ENCODE measurements at places on chromosomes 4 and X. TPM values are rescaled to one million over a fixed set of nuclear protein-coding genes. Genes with fewer than 3 reads are reported as not detected.
A peak's percentile ranks its signal among the peaks of the same experiment; 100 is the strongest.

- H3K4me3 ChIP-seq: no peak overlapping the region
- no peaks in the 10 kb centered on the region for H3K4me1 ChIP-seq
- H3K36me3 ChIP-seq: no peaks in the 10 kb centered on the region
- no peak for ATAC-seq
Measured at GRCh38 chr4:149891426-149891825, 75.8 kb upstream of the IQCM start.

Gene ARR3
- not detected for total RNA-seq

- no peaks in the 10 kb centered on the region for H3K27me3 ChIP-seq
- peak overlapping the region; percentile 28 for H3K27ac ChIP-seq
- H3K4me3 ChIP-seq: no peak overlapping the region
- no peaks in the 10 kb centered on the region for H3K4me1 ChIP-seq
- ATAC-seq: peak; percentile 57
- H3K36me3 ChIP-seq: peaks cover 17% of the 10 kb centered on the region
Measured at GRCh38 chr4:8228319-8229250, 29.5 kb downstream of the SH3TC1 start.

GRCh38 chr4:71229477-71230270, 109.1 kb upstream of the SLC4A4 start:
- H3K27ac ChIP-seq: peak overlapping the region; percentile 44
- no peaks in the 10 kb centered on the region for H3K36me3 ChIP-seq
- H3K27me3 ChIP-seq: no peaks in the 10 kb centered on the region
- no peak for ATAC-seq
- no peak overlapping the region for H3K4me3 ChIP-seq

Gene SLC6A8
- total RNA-seq: 86.6 TPM

DNA sequence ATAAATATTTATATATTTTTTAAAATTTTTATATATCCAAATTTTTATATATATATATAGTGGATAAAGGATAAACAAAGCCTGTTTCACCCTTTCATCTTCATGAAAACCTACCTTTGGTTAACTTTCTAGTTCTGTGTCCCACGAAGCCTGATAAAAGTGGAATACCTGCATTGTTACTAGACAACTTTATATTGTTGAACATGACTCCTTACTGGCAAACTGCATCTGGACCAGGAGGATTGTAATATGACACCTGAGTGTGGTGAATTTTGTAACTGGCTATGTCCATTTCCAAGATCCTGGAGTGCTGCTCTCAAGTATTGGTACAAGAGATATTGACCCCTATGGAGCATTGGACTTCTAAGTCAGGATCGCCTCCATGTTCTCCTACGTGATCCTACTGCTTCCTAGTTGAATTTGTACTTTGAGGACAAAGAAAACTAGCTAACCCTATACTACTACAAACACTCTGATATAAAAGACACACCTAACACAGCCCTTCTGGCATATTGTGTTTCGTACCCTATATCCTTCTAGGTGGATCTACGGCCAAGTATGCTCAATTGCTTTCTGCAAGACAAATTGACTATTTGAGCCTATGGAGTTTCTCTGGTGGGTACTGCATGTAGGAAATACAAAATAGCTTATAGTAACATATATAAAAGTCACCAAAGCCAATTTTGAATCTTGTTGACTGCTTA, 61.3 kb upstream of the PRRG1 start:
- no peak overlapping the region for H3K27ac ChIP-seq
- H3K4me1 ChIP-seq: no peaks in the 10 kb centered on the region
- no peak overlapping the region for H3K4me3 ChIP-seq
- no peaks in the 10 kb centered on the region for H3K27me3 ChIP-seq

- H3K4me1 ChIP-seq: no peaks in the 10 kb centered on the region
- H3K36me3 ChIP-seq: peaks cover 63% of the 10 kb centered on the region
- H3K27ac ChIP-seq: no peak overlapping the region
- no peak overlapping the region for H3K4me3 ChIP-seq
Measured at GRCh38 chr4:48589098-48589445, 99.0 kb downstream of the ZAR1 start.

- no peaks in the 10 kb centered on the region for H3K4me1 ChIP-seq
- no peaks in the 10 kb centered on the region for H3K27me3 ChIP-seq
- no peaks in the 10 kb centered on the region for H3K36me3 ChIP-seq
- ATAC-seq: no peak
- no peak overlapping the region for H3K27ac ChIP-seq
Measured at GRCh38 chr4:116101321-116101720, 984.1 kb downstream of the TRAM1L1 start.

DNA sequence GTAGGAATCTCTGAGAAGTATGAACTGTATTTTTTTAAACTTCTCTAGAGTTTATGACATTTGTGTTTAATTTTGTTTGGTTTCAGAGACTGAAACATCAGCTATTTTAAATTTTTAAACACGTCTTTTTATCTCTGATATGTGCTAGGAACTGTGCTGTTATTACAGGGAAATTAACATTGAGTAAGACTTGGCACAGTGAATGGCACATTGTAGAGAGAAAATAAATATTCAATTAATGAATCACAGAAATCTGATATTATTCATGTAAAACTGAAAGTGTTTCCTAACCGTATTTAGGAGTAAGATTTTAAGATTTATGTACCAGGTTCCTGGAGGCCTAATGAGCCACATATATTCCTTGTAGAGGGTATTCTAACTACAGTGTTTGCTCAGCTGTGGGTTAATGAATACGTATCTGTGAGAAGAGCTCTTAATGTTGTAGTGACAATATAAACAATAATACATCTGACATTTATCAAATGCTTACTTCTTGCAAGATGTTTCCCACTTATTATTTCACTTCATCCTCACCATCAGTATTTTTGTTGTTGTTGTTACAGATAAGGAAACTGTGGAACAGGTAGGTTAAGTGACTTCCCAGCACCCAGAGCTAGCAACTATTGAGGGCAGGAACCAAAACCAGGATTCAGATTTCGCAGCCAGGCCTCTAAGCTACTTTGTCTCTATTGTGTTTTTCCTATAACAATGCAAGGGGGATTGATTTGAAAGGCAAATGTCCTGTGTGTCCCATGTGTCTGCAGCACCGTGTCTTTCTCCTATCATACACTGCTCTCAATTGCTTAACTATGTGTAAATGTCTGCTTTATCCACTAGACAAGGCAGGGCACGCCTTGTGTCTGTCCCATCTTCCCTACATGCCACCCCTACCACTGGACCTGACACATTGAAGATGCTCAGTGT, 121.1 kb upstream of the FAM9C start:
- H3K4me1 ChIP-seq: peaks cover 30% of the 10 kb centered on the region
- no peak overlapping the region for H3K4me3 ChIP-seq
- H3K27ac ChIP-seq: peak overlapping the region; percentile 43
- H3K27me3 ChIP-seq: no peaks in the 10 kb centered on the region
- ATAC-seq: peak; percentile 32

- no peaks in the 10 kb centered on the region for H3K36me3 ChIP-seq
- H3K27me3 ChIP-seq: no peaks in the 10 kb centered on the region
- peak; percentile 62 for ATAC-seq
Measured at GRCh38 chrX:107676559-107677378, 48.5 kb downstream of the PRPS1 start.

Gene C4orf51
- not detected for total RNA-seq

Gene TECRL
- not detected for total RNA-seq

- no peak overlapping the region for H3K4me3 ChIP-seq
- no peaks in the 10 kb centered on the region for H3K4me1 ChIP-seq
- H3K27me3 ChIP-seq: no peaks in the 10 kb centered on the region
- H3K27ac ChIP-seq: no peak overlapping the region
- H3K36me3 ChIP-seq: no peaks in the 10 kb centered on the region
Measured at GRCh38 chr4:101367201-101367600, 19.9 kb upstream of the PPP3CA start.

GRCh38 chr4:3483471-3483921, 20.4 kb downstream of the DOK7 start:
- peaks cover 90% of the 10 kb centered on the region for H3K27me3 ChIP-seq
- H3K4me3 ChIP-seq: no peak overlapping the region
- H3K36me3 ChIP-seq: no peaks in the 10 kb centered on the region
- no peak overlapping the region for H3K27ac ChIP-seq
- ATAC-seq: peak; percentile 34

Gene IL3RA
- total RNA-seq: 7.0 TPM

DNA sequence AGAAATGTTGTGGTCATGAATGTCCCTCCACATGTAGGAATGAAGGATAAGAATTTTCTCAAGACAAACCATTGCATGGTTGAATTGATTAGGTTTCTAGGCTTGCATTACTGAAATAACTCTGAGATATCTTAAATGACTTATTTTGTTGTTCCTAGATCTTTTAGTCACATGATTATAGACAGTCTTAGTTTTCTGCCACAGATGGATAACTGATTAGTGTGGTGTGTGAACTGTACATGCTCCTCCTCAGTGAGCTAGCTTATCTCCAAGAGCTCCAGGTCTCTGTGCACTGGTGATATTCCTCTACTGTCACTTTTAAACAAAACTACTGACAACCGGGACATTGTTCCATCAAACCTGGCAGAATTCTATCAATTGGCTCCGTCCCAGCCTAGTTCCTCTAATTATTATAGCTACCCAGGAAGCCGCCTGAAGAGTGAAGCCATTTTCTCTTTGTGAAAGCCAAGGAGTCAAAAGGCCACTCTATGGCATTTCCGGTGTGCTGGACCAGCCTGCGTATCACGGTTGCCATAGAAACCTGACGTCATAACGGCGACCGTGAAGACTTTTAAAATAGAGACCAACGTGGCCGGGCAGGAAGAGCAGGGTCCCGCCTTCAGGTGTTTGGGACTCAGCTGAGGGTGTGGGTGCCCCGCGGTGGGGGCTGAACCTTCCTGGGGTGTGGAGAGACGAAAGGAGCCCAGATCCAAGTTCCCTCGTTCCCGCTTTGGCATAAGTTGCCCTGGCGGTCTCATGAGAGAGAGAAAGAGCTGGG, 28.1 kb downstream of the BEX3 start:
- H3K27ac ChIP-seq: no peak overlapping the region
- no peaks in the 10 kb centered on the region for H3K27me3 ChIP-seq
- no peaks in the 10 kb centered on the region for H3K4me1 ChIP-seq
- H3K36me3 ChIP-seq: no peaks in the 10 kb centered on the region

- ATAC-seq: no peak
- H3K4me3 ChIP-seq: no peak overlapping the region
- H3K4me1 ChIP-seq: no peaks in the 10 kb centered on the region
- peak overlapping the region; percentile 20 for H3K27ac ChIP-seq
- no peaks in the 10 kb centered on the region for H3K36me3 ChIP-seq
- H3K27me3 ChIP-seq: no peaks in the 10 kb centered on the region
Measured at GRCh38 chr4:159016593-159017024, 86.3 kb upstream of the RAPGEF2 start.

Gene TREX2
- total RNA-seq: 1.6 TPM

Gene SPANXN1
- total RNA-seq: not detected

- H3K4me1 ChIP-seq: no peaks in the 10 kb centered on the region
- H3K27me3 ChIP-seq: no peaks in the 10 kb centered on the region
- H3K27ac ChIP-seq: no peak overlapping the region
- no peak overlapping the region for H3K4me3 ChIP-seq
Measured at GRCh38 chr4:38762560-38762959, 20.2 kb downstream of the TLR10 start.

- H3K27ac ChIP-seq: no peak overlapping the region
- H3K4me3 ChIP-seq: no peak overlapping the region
- H3K4me1 ChIP-seq: no peaks in the 10 kb centered on the region
- peak; percentile 56 for ATAC-seq
- no peaks in the 10 kb centered on the region for H3K36me3 ChIP-seq
Measured at GRCh38 chr4:32929796-32930699, 2209.9 kb downstream of the PCDH7 start.

- no peak overlapping the region for H3K27ac ChIP-seq
- no peak overlapping the region for H3K4me3 ChIP-seq
- no peak for ATAC-seq
- no peaks in the 10 kb centered on the region for H3K4me1 ChIP-seq
- H3K27me3 ChIP-seq: no peaks in the 10 kb centered on the region
Measured at GRCh38 chrX:103415528-103415927, 39.2 kb downstream of the BEX3 start.

Gene FAM193A
- 30.8 TPM for total RNA-seq

Gene SCD5
- 19.8 TPM for total RNA-seq

DNA sequence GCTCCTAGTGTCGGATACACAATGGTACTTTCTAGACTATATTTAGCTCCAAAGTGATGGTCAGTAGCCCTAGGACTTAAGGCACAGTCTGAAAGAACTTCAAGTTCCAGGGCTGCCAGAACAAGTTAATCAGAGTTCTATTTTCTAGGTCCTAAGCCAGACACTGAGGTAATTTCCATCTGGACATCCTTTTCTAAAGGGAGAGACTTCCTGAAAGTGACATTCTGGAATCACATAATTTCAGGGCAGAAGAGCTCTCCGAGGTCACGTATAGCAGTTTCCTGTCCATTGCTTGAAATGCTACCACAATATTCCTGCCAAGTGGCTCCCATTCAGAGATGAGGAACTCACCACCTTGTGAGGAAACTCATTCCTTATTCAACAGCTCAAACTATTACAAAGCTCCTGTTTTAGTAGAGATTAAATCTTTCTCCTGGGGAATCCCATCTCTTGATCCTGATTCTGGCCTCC, 117.9 kb downstream of the COL25A1 start:
- no peaks in the 10 kb centered on the region for H3K36me3 ChIP-seq
- H3K27me3 ChIP-seq: no peaks in the 10 kb centered on the region
- ATAC-seq: peak; percentile 88
- H3K4me1 ChIP-seq: no peaks in the 10 kb centered on the region

Gene PDGFRA
- 146 TPM for total RNA-seq

- no peaks in the 10 kb centered on the region for H3K27me3 ChIP-seq
- ATAC-seq: peak; percentile 38
- peak overlapping the region; percentile 89 for H3K27ac ChIP-seq
Measured at GRCh38 chrX:103586314-103586646, 965 bp downstream of the TCEAL4 start.

DNA sequence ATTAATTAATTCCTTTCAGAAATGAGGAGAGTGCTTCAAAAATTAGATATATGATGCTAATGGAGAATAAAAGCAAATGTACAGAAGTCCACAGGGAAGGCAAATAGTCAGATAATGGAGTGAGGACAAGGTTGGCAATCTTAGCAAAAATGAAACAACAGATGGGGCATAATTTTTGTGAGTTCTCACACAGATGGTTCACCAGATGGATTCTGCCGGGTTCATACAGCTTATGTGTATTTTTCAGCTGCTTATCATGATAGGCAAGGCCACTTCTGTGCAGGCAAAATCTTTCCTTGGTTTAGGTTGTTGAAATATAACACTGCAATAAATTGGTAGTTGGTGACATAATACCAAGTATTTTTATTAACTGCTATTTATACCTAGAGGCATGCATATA, 1539.0 kb upstream of the IGFBP7 start:
- H3K36me3 ChIP-seq: no peaks in the 10 kb centered on the region
- H3K27ac ChIP-seq: no peak overlapping the region
- no peak overlapping the region for H3K4me3 ChIP-seq
- no peaks in the 10 kb centered on the region for H3K4me1 ChIP-seq

- no peak overlapping the region for H3K4me3 ChIP-seq
- no peaks in the 10 kb centered on the region for H3K36me3 ChIP-seq
- no peak for ATAC-seq
- H3K4me1 ChIP-seq: no peaks in the 10 kb centered on the region
Measured at GRCh38 chr4:26762650-26763049, 98.0 kb upstream of the STIM2 start.

Gene GUCY1B1
- 75.0 TPM for total RNA-seq

GRCh38 chr4:40875507-40876150, 125.9 kb downstream of the NSUN7 start:
- H3K4me1 ChIP-seq: no peaks in the 10 kb centered on the region
- no peak for ATAC-seq
- H3K4me3 ChIP-seq: no peak overlapping the region
- H3K36me3 ChIP-seq: no peaks in the 10 kb centered on the region

Gene KLF8
- total RNA-seq: 12.1 TPM

Gene OPN1MW3
- not detected for total RNA-seq
